ENCODE measurements at places on chromosomes 16 and 17. TPM values are rescaled to one million over a fixed set of nuclear protein-coding genes. Genes with fewer than 3 reads are reported as not detected.

The HOXB7 gene
- not detected for polyA plus RNA-seq

The ABCA5 gene
- polyA plus RNA-seq, result 2.8 TPM

The SMPD3 gene
- not detected for polyA plus RNA-seq

The HOXB6 gene
- not detected for polyA plus RNA-seq

The WNT9B gene
- polyA plus RNA-seq, result not detected

The SLC2A4 gene
- not detected for polyA plus RNA-seq

The ABCC11 gene
- not detected for polyA plus RNA-seq

The DBNDD1 gene
- 72.8 TPM for polyA plus RNA-seq

The PKMYT1 gene
- 0.69 TPM for polyA plus RNA-seq

The ARHGDIG gene
- polyA plus RNA-seq, result not detected

The MSLN gene
- not detected for polyA plus RNA-seq

The SAMD14 gene
- polyA plus RNA-seq, result not detected

The KRTAP4-5 gene
- not detected for polyA plus RNA-seq

The SEPTIN12 gene
- not detected for polyA plus RNA-seq

The TSNAXIP1 gene
- polyA plus RNA-seq, result not detected

The MMD gene
- polyA plus RNA-seq, result 38.4 TPM

The ABCA10 gene
- not detected for polyA plus RNA-seq

The MMP2 gene
- not detected for polyA plus RNA-seq

The BCL6B gene
- not detected for polyA plus RNA-seq

The HOXB4 gene
- 0.07 TPM for polyA plus RNA-seq

The EVI2B gene
- 201 TPM for polyA plus RNA-seq

The ADPRM gene
- polyA plus RNA-seq, result 95.6 TPM

The CCL7 gene
- polyA plus RNA-seq, result not detected

The THAP11 gene
- 113 TPM for polyA plus RNA-seq

The GLOD4 gene
- 68.9 TPM for polyA plus RNA-seq

The AIPL1 gene
- not detected for polyA plus RNA-seq

The FAAP100 gene
- polyA plus RNA-seq, result 15.0 TPM

The C16orf86 gene
- 12.5 TPM for polyA plus RNA-seq

The FA2H gene
- 0.29 TPM for polyA plus RNA-seq

Measured in naive B cell (primary cell).